ENCODE measurements at places on chromosomes 5 and 9.

DNA sequence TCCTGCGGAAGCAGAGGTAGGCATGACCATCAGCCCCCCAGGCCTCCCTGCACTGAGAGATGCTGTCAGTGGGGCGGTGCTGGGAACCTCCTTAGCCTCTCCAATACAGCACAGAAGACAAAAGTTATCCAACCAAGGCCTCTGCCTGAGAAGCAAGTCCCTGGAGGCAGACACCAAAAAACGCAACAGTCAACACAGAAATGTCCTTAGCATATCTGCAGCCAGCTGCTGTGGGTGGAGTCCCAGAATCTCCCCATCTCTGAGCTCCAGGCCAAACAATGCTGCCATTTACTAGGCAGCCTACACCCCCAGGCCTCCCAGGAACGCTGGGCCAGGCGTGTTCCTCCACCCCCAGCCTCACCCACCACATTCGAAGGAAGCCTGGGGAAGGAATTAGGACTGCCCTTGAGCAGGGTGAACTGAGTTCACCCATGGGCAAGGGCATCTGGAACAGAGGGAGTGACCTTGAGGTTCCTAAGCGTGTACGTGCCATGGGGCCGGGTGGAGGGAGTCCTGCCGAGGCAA lies 43.7 kb downstream of the STK10 start:
- DNase-seq, result no peak

- DNase-seq, result no peak
Observed at GRCh38 chr9:79185866-79186265, 385.9 kb upstream of the TLE4 start.

- DNase-seq, result no peak
Observed at GRCh38 chr5:17359451-17360011, 138.5 kb upstream of the TAF11L2 start.

DNA sequence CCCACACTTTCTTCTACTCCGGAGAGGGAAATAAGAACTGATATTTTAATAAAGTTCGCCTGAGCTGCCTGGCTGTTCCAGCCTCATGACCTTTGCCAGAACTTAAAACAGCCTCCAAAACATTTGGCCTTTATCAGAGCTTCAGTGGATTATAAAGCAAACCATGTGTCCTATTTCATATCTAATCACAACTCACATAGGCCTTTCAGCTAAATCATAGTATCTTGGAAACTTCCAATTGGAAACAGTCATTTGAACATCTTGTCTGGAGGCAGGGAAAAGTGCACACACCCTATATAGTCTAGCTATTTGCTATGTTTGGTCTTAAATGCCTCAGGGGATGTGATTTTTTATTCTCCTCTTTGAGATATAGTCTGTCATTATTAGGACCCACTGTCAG lies 46.0 kb upstream of the FREM1 start:
- no peak for DNase-seq

DNA sequence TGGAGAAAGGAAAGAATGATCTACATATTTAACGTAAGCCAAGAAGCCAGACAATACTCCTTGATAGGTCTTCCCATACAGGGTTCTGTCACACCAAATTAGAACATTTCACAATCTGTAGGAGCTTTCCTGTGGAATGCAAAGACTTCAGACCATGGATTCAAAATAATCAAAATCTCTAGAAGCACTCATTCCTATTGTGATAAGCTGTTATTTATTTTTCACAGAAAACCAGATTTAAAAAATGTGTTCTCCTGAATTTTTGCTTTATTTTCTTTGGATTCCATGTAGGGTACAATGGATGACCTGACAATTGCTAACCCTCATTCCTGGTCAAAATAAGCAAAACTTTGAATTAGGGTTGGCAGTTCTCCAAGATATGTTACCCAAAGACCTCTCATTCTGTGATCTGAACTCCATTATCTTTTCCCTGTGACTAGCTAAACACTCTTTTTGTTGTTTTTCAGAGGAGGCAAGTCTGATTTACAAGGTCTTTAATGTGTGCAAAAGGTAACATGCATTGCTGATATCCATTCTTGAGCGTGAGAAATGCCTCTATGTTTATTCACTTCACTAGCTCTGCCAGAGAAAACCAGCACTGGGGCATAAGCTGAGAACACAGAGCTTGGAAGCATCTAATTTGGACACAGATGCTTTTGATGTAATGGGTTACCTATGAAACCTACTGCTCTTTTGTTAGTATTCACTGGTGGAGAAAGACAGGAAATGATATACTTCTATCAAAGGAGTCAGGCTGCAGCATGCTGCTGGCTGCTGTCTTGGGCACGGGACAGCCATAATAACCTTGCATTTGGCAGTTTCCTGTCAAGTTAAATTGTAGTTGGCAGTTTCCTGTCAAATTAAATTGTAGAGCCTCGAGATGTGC lies 31.4 kb downstream of the ACTBL2 start:
- no peak for DNase-seq

DNA sequence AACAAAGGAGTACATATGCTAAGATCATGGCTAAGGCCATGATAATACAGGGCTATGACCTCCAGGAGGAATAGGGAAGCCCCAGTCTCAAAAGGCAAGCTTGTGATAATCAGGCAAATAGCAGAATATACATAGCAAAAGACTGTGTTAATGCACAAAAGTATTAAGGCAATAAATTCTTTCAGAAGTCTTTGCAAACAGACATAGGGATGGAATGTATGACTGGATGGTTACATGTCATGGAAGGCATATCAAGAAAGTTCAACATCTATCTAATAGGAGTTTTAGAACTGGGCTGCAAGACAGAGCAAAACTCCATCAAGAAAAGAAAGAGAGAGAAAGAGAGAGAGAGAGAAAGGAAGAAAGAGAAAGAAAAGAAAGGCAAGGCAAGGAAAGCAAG lies 264.5 kb upstream of the CDH6 start:
- DNase-seq, result no peak

GRCh38 chr5:132500931-132501628 lies 10.5 kb upstream of the IRF1 start:
- DNase-seq, result peak; percentile 74

GRCh38 chr9:74920944-74921626 lies 31.6 kb downstream of the C9orf40 start:
- no peak for DNase-seq
